ENCODE measurements at places on chromosomes 7 and 10.

DNA sequence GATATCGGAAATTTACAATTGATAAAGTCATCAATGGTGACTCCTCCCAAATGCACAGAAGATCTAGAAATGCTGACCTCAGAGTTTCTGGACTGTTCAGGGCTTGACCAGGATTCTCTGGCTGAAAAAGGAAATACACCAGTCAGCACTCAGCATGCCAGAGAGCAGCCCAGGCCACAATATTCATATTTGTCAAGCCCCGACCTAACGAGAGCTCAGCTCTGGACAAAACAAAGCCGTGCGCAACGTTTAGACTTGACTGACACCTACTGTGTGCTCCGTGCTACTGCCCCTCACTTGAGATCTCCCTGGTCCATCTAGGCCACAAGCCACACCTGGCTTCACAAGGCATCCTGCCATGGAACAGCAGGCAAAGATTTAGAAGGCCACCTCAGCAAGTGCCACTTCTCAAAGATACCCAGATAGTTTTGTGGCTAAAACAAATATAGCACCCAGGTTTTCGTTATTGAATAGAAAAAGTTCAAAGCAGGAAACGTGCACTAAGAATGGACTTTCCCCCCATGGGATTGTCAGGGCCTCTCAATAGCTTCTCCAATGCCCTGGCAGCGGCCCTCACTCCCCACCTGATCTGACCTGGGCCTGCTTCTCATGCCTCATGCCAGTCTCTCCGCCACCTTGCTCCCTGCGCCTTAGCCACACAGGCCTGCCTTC lies 218.3 kb downstream of the FAM107B start:
- DNase-seq: no peak

DNA sequence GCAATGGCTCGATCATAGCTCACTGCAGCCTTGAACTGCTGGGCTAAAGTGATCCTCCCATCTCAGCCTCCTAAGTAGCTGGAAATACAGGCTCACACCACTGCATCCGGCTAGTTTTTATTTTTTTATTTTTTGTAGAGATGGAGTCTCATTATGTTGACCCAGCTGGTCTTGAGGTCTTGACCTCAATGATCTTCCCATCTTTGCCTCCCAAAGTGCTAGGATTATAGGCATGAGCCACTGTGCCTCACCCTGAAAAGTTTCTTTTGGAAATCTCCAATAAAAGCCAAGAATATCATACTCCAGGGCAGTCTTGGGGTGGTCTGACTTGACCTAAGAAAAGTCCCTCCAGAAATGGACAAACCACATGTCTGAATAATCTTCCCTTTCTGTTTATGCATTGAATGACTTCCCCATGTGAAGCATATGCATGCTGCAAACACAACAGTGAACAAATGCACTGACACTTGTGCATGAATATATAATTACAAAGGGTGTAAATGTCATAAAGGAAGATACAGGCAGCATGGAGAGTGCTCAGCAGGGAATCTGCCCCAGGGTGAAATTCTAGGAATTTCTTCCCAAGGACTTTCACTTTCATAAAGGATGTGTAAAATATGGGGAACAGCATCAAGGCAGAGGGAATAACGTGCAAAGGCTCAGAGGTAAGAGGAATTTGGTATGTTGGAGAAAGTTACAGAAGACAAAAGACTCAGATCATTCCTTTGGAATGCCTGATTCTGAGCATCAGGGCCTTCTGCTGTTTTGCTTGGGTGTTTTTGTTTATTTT lies 142.4 kb upstream of the LYZL1 start:
- DNase-seq: no peak

GRCh38 chr7:14483663-14484062 lies 418.9 kb downstream of the DGKB start:
- DNase-seq: no peak

DNA sequence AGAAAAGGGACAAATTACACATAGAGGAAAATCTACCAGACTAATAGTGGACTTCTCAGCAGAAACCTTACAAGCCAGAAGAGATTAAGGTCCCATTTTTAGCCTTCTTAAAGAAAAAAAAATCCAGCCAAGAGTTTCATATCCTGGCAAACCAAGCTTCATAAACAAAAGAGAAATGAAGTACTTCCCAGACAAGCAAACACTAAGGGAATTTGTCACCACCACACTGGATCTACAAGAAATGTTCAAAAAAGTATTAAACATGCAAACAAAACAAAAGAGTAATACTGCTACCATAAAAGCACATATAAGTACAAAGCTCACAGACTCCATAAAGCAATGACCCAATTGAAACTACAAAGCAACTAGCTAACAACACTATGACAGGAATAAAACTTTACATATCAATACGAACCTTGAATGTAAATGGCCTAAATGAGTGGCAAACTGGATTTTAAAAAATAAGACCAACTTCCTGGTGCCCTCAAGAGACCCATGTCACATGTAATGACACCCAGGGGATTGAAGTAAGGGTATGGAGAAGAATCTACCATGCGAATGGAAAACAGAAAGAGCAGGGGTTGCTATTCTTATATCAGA lies 260.7 kb upstream of the PPP2R2D start:
- no peak for DNase-seq

GRCh38 chr7:49980465-49980864 lies 112.6 kb downstream of the ZPBP start:
- DNase-seq: no peak

GRCh38 chr7:42096681-42097561 lies 140.1 kb downstream of the GLI3 start:
- DNase-seq: peak; percentile 66

GRCh38 chr10:70403483-70404035 lies 386 bp upstream of the EIF4EBP2 start:
- DNase-seq: no peak

- DNase-seq: no peak
Observed at GRCh38 chr10:103929381-103929921, 11.5 kb upstream of the STN1 start.

- DNase-seq: no peak
Observed at GRCh38 chr7:142140401-142140959, 29.0 kb downstream of the MGAM2 start.

DNA sequence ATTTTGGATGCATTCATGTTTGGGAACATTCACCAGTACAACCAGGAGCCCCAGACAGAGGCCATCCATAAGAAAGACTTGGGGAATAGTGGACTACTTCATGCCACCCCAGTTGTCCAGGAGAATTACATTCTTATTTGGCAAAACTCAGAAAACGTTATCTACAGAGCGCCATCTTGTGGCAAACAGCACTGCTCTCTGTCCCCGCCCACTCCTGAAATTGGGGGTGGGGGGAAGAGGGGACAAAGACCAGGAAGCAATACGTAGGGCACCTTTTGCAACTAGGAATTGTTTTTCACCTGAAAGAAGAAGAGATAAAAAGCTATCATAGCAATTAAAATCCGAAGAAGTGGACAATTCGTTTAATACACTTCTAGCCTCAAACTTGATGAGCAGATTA lies 134.6 kb upstream of the MGMT start:
- DNase-seq: no peak

- no peak for DNase-seq
Observed at GRCh38 chr7:122256046-122256445, 48.5 kb downstream of the FEZF1 start.

- no peak for DNase-seq
Observed at GRCh38 chr7:3043544-3044371, at the start of gene CARD11. TSS of gene CARD11 (minus strand) at chr7:3043867. CDS start at chr7:2958506, 85,361 bp downstream.

DNA sequence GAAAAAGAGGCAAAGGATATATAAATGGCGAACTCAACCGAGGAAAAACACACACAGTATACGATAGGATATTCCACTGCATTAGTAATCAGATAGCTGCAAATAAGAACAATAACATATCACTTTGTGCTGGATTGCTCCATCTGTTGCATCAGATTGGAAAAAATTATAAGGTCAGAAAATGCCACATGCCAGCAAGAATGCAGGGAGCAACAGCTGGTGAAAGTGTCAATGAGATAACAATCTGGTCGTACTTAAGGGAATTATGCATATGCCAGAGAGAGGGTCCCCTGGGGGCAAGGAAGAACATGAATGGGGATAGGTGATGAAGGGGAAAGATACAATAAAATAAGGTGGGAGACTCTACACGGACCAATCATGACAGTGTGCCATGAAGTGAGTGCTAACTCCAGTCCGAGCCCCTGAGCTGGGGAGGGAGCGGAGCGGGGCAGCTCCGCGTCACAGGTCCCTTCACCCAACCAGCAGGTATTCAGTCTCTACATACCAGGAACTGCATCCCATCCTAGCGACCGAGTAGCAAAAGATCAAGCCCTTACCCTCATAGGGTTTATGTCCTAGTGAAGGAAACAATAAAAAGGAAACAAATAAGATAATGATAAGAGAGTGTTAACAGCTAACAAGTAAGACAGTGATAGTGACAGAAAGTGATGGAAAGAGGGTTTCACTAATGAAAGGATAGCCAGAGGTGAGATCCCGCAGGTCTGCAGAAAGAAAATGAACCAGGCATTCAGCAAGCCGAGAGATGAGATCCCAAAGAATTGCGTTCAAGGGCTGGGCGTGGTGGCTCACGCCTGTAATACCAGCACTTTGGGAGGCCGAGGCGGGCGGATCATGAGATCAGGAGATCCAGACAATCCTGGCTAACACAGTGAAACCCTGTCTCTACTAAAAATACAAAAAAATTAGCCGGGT lies 9.4 kb downstream of the MPP7 start:
- peak; percentile 6 for DNase-seq

DNA sequence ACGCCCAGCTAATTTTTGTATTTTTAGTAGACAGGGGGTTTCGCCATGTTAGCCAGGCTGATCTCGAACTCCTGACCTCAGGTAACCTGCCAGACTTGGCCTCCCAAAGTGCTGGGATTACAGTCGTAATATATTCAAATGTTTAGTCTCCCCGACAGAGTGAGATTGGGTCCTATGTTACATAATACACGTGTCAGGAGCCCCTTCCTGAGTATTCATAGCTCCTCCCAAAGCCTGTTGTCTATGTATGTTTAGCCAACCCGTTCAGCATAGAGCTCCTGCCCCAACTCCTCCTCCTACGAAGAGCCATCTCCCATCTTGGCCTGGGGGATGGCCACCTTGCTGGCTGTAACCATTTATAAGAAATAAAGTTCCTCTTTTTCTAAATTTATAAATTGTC lies 2.7 kb upstream of the PPP2R2D start:
- DNase-seq: no peak

GRCh38 chr10:102527546-102527945 lies 23.8 kb downstream of the SUFU start:
- DNase-seq: no peak

DNA sequence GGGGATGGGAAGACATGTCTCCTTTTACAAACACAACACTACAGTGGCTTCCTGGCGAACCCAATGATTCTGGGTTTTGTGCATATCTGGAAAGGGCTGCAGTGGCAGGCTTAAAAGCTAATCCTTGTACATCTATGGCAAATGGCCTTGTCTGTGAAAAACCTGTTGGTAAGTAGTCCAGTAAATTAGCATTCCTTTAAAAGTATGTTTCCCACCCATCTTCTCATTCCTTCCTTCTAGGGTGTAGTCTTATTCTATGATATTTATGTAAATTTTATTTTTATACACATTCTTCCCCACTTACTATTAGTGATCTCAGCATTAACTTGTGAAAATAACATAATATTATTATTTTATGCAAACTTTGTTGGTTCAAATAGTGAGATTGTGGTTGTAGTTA lies 206.9 kb downstream of the ATRNL1 start:
- no peak for DNase-seq

- peak; percentile 18 for DNase-seq
Observed at GRCh38 chr10:112490545-112490944, 43.5 kb downstream of the VTI1A start.

DNA sequence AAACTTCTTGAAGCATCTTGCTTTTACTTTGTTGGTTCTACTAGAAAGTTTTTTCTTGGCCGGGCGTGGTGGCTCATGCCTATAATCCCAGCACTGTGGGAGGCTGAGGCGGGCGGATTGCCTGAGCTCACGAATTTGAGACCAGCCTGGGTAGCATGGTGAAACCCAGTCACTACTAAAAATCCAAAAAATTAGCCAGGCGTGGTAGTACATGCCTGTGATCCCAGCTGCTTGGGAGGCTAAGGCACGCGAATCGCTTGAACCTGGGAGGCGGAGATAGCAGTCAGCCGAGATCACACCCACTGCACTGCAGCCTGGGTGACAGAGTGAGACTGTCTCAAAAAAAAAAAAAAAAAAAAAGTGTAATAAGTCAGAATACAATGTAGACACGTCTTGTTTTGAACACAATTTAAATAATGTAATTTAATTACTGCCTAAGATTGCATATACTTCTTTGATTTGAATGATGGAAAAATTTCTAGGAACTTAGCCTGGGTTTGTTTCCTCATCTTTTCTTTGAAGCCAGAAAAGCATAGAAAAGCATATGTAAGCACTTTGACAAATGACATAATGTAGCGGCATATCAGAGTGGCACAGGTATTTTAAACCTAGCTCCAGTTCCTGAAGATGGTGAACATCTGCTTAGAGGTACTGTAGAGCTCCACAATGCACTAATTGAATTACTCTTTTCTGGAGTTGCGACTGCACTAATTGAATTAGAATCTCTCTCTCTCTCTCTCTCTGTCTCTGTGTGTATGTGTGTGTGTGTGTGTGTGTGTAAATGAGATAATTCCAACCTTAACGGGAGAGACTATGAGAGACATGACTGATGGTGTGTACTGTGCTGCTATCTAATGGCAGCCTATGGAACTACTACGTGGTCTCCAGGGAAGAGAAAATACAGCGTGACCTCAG lies 87.8 kb downstream of the BTRC start:
- peak; percentile 75 for DNase-seq

DNA sequence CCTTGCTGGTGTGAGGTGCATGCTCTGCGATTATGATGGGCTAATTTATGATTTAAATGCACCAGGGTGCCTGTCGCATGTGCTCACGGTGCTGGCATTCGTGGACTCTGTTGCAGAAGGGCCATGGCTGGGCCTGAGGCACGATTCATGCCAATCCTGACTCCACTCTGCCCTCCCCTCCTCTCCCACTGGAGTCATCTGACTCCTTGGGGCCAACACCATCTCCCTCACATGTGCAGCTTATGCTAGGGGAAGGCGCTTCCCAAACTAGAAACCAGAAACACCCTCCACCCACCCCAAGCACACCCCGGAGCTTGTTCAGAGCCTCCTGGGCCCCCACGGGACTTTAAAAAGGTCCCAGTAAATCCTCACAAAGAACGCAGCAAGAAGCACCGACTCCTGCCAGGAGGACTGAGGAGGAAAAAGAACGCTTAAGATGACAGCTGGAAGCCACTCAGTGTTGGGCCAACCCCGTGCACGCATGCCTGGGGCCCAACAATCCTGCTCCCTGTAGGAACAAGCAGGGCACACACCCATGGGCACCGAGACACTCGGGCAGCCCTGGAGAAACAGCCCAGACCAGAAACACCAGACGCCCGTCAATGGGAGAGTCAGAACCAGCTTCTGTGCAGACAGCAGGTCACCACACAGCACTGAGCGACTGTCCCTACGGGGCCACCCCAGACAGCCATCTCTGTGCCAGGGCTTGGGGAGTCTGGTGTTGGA lies 14.1 kb downstream of the BRI3 start:
- no peak for DNase-seq

- no peak for DNase-seq
Observed at GRCh38 chr10:86312701-86313270, 53.8 kb downstream of the GRID1 start.

GRCh38 chr7:24356718-24357386 lies 72.9 kb downstream of the NPY start:
- no peak for DNase-seq

All from fibroblast of skin of right quadriceps (primary cell).